ENCODE measurements at places on chromosomes 5 and 9. TPM values are rescaled to one million over a fixed set of nuclear protein-coding genes. Genes with fewer than 3 reads are reported as not detected.
A peak's percentile ranks its signal among the peaks of the same experiment; 100 is the strongest.

DNA sequence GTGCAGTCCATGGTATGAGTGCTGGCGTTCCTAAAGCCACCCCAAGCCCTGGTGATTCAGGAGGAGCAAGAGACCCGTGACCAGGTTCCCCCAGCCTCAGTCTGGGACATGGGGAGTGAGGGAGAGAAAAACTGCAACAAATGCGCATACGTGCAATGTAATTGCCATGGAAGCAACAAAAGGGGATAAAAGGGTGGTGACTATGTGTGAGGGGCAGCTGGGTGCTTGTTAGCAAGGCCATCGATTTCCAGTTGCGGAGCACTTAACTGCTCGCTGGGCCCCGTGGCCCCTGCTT lies 709 bp upstream of the SH3PXD2B start:
- no peaks in the 10 kb centered on the region for H3K36me3 ChIP-seq
- peak overlapping the region; percentile 86 for H3K4me3 ChIP-seq
- H3K27me3 ChIP-seq, result no peaks in the 10 kb centered on the region

DNA sequence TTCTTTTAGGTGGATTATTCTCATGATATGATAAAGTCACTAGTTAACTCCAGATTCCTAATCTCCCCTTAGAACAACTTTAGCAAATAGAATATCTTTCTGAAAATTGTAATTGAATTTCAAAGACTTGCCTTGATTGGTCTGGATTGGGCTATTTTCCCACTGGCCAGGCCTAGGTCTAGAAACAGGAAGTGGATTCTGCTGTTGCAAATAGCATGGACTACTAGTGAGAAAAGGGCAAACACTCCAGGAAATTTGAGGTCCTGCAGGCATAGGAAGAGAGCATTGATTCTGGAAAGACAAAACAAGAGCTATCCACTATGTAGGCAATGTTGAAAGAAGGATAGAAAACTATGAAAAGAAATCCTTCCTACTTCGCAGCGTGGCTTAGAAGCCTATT lies 113.4 kb downstream of the KCTD16 start:
- H3K4me3 ChIP-seq, result no peak overlapping the region
- H3K27me3 ChIP-seq, result no peaks in the 10 kb centered on the region
- no peaks in the 10 kb centered on the region for H3K36me3 ChIP-seq

DNA sequence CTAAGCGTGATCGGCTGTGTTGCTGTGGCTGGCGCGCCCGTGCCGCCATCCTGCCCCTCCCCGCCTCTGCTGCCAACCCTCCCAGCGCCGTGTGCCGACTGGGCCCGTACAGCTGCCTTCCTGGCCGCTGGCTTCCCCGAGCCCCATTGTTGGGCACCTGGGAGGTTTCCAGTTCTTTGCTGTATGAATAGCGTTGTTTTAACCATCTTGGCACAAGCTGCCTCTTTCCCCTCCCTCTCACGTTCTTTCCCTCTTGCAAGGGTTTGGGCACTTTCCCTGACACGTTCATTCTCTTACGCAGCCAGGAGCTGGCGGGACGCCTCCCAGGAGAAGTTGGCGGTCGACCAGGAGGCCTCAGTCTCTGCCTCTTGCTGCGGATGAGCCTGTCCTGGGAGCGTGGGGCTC lies 43.1 kb upstream of the RXRA start:
- H3K27me3 ChIP-seq, result no peaks in the 10 kb centered on the region
- no peaks in the 10 kb centered on the region for H3K36me3 ChIP-seq
- H3K4me1 ChIP-seq, result peaks cover 17% of the 10 kb centered on the region

DNA sequence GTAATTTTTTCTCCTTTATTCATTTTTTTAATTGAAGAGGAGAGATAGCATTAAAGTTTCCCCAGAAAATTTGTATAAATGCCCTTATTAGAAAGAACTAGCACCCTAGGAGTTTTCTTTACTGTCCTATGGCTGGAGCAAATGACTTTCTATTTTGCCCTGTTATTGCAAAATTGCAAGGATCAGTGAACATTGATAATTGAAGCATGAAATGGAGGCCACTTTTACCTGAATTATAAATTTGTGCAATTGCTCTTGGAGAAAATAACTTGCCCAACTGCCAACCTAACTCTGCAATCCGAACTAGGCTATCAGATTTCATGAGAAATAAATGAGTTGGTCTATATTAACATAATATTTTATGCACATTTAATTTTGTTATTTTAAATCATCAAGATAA lies 111.9 kb downstream of the MTRR start:
- H3K4me3 ChIP-seq, result no peak overlapping the region
- no peak for DNase-seq
- no peaks in the 10 kb centered on the region for H3K27me3 ChIP-seq

GRCh38 chr5:131664929-131665328 lies 29.9 kb upstream of the RAPGEF6 start:
- no peak overlapping the region for H3K4me3 ChIP-seq
- no peak overlapping the region for H3K27ac ChIP-seq
- no peaks in the 10 kb centered on the region for H3K27me3 ChIP-seq
- no peaks in the 10 kb centered on the region for H3K4me1 ChIP-seq

Gene NIPAL4
- 5.1 TPM for total RNA-seq

Gene MARCOL
- total RNA-seq, result 1.8 TPM

Gene MYMK
- not detected for total RNA-seq

Gene KCNV2
- total RNA-seq, result not detected
